Kidney (tissue), 22 donors: ENCODE measurements at places on chromosomes 1 and 21.

GRCh38 chr1:183101841-183102276 is 78.6 kb downstream of the LAMC1 start:
- peak; percentile 68 for DNase-seq

GRCh38 chr1:161710560-161710959 is 3.5 kb downstream of the FCRLA start:
- no peak for DNase-seq

DNA sequence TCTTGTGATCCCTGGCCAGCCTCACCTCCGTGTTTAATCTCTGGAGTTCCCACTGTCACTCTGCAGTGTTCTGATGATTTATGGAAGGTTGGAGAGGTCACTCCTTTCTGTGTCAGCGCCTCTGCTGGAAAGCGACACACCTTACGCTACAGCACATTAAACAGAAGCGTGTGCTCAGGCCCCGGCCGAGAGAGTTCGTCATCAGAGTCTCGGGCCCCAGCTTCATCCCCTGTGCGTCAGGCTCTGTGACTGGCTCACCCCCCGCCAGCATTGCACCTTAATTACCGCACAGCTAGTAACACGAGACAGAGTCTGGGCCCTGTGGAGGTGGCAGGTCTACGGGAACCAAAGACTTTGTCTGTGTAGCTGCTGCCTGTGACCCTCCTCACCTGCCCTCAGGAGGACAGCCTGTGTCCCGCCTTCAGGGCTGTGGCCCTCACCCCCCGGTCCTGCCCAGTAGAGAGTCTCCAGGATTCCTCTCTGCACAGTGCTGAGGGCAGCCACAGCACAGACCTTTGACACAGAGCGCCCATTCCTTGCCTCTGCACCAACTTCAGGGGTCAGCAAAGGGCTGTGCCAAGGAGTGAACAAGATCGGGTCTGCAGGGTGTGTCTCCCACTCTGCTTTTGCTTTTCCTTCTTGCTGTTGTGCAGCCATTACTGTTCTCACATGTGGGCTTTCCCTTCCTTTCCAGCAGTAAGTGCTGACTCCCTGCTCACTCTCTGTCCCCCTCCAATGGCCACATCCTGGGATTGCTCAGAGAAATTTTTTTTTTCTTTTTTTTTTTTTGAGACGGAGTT is 157.6 kb downstream of the PGBD5 start:
- no peak for DNase-seq

DNA sequence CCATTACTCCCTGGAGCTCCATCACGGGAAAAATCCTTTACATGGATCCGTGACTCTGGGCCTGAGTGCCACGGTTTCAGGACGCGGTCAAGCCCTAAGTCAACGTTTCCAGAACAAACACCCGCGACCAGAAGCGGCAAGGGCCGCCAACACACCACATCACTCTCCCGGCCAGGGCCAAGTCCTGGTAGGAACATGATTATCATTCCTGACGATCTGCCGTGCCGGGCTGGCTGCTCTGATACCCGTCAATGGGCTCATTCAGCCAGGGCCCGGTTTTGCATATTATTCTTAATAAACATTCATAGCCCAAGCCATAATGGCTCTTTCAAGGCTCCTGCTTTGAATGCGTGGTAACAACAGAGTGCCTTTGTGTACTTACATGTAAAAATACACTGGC is 44.6 kb upstream of the SIM2 start:
- no peak for DNase-seq

DNA sequence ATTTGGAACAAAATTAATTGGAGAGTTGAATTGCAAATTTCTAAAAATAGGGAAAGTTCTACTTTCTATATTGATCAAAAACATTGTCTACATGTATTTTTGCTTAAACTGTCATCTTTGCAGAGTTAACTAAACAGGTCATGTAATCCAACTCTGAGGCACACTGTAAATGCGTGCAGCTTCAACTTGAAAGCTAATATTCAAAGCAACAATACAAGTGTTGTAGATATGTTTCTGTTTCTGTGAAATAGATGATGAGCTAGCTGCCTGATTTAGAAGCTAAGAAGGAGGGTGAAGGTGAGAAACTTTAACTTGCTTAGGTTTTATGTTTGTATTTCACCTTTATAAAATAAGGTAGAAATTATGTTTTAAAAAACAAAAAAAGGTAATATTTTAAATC is 77.2 kb downstream of the IVNS1ABP start:
- DNase-seq, result no peak
